Activated T-helper 1 cell treated with anti-CD3 and anti-CD28 coated beads, Interleukin-2, amount 50 U/mL, for 16 hours (primary cell): ENCODE measurements at places on chromosomes 12 and 14.
A peak's percentile ranks its signal among the peaks of the same experiment; 100 is the strongest.

- DNase-seq: no peak
These were observed 716 bp downstream of the TMEM179 start for GRCh38 chr14:104603711-104604401.

- DNase-seq: no peak
These were observed 618 bp upstream of the PGAM5 start for GRCh38 chr12:132710043-132710404.

DNA sequence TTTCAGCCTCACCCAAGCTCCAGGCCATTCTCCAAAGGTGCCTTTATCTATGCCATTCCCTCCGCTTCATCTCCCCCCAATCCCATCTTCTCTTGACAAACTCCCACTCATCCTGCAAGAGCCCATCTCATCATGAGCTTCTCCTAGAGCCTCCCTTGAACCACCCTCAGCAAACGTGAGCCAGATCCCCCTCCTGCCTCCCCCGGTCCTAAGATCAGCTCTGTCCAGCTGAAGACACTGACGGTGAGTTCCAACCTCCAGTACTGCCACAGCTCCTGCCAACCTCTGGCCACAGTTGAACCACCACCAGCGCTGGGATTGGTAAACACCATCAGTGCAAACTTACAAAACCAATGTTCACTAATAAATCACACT lies 124.6 kb downstream of the BCL11B start:
- DNase-seq: no peak

- DNase-seq: no peak
These were observed 16.9 kb downstream of the FZD10 start for GRCh38 chr12:130179191-130179590.

DNA sequence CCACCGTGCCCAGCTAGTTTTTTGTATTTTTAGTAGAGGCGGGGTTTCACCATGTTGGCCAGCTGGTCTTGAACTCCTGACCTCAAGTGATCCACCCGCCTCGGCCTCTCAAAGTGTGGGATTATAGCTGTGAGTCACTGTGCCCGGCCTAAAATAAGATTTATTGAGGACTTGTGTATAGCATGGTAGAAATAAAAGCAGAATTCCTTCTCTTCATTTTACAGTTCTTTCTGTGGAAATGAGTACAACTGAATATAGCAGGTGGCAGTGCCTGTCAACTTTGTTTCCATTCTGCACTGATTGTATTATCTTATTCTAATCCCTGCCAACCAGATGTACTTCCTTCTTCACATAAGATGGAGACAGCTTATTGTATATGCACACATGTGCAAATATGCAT lies 41.0 kb downstream of the DIP2B start:
- DNase-seq: no peak

GRCh38 chr12:16726879-16727278 lies 120.9 kb upstream of the LMO3 start:
- DNase-seq: no peak

DNA sequence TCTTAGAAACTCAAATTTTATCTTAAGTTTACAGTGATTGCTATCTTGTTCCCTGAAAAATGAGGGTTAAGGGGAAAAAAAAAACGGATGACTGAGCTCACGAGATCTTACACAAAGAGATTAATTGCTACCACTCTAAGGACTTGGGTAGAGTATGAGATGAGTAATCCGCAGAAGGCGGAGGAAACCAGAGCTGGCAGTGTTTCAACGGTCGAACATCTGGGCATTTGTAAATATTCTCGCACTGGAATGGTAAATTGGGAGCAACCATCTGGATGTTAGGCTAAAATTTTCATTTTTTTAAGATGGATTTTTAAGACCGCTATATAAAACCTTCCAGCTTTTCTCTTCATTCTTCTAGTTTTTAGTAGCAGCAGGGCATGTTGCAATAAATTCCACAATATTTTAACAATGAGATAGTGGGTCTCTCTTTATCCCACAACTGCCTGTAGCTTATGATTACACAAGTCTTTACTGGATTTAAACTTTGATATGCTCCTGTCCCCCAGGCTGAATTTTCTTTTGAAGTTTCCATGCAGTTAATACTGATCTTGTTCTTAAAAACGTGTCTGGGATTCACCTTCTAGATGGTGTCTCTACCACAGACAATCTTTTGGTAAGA lies 1324.1 kb downstream of the AACS start:
- no peak for DNase-seq

DNA sequence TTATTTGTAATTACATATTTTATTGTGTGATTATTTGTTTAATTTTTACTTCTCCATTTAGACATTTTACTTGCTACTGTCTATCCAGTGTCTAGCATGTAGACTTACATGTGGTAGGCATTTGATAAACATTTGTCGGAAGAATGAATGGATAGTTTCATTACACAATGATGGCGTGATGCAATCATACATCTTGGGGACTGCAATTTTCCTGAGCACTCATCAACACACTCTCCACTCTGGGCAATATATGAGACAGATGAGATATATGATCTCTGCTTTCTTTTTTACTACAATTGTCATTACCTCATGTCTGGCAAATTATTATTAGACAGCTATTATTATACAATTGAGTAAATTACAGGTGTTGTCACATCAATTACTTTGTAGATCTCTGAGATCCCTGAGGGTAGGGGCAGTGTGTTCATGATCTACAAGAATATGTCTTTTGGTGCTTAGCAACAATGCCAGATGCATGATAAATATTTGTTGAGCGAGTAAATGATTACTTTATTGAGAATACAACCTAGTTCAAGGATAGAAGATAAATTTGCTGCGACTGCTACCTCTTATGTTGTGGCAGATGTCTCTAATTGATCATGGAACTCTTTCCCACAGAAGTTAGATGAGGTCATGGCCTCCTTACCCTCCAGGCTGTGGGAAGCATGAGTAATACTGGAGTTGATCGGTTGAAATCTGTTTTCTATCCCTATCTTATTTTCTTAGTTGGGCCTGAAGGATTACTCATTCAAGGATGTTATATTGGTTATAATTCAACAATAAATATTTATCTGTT lies 416.0 kb downstream of the LRIG3 start:
- no peak for DNase-seq

GRCh38 chr14:65961004-65961403 lies 525.2 kb upstream of the CCDC196 start:
- peak; percentile 31 for DNase-seq

- DNase-seq: no peak
These were observed 90.9 kb downstream of the TRAFD1 start for GRCh38 chr12:112216223-112216622.

DNA sequence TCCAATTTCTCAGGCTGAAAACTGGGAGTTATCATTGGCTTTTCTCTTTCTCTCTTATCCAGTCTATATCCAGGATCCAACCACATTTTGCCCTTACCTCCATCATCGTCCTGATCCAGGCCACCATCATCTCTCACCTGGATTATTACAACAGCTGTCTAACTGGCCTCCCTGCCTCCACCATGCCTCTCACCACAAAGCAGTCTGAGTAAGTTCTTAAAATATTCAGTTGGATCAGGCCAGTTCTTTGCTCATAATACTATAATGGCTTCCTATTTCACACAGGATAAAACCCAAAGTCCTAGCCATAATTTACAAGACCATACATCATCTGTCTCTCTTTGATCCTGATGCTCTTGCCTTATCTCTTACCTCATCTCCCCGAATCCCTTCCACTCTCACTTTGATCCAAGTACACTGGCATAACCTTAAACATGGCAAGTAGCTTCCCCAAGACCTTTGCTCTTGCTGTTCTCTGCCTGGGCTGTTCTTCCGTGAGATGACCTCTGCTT lies 133.4 kb upstream of the RAP1B start:
- DNase-seq: no peak

GRCh38 chr12:30529489-30530269 lies 166.0 kb downstream of the IPO8 start:
- DNase-seq: no peak

DNA sequence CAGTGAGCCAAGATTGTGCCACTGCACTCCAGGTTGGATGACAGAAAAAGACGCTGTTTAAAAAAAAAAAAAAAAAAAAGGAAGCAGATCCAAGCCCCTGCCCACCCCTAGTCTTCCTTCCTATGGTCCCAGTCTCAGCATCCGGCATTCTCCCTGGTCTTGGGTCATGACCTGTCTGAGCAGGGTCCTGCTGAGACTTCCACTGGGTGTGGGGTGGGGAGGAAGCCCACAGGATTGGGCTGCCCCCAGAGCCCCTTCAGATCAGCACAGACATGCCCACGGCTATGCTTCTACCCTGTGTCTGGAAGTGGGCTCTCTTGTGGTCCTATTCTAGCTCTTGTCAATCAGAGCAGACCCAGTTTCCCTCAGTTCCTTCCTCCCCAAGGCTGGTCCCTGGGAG lies 12.6 kb upstream of the PLEK2 start:
- no peak for DNase-seq

DNA sequence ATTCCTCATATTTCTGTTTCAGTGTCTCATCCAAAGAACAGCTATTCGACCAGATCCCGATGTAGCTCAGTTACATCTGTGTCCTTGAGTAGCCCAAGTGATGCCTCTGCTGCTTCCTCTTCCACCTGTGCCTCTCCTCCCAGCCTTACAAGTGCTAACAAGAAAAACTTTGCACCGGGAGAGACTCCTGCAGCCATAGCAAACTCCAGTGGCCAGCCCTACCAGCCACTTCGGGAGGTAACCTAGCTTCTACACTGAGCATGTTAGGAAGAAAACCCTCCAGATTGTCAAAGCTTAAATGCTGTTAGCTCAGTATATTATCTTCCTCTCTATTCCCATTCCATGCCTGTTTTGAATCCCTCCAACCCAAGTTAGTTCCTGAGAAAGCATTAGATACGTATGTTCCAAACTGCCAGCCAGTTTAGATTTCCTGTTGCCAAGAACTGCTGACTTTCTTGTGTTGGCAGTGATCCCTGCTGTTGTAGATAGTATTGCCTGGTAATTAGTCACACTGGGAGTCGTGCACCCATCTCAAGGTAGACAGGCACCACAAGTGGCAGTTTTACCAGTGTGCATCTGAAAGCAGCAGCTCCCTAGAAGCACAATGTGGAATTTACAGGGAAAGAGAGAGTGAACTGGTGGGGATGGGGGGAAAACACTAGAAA lies 14.0 kb upstream of the KCNH3 start:
- no peak for DNase-seq

DNA sequence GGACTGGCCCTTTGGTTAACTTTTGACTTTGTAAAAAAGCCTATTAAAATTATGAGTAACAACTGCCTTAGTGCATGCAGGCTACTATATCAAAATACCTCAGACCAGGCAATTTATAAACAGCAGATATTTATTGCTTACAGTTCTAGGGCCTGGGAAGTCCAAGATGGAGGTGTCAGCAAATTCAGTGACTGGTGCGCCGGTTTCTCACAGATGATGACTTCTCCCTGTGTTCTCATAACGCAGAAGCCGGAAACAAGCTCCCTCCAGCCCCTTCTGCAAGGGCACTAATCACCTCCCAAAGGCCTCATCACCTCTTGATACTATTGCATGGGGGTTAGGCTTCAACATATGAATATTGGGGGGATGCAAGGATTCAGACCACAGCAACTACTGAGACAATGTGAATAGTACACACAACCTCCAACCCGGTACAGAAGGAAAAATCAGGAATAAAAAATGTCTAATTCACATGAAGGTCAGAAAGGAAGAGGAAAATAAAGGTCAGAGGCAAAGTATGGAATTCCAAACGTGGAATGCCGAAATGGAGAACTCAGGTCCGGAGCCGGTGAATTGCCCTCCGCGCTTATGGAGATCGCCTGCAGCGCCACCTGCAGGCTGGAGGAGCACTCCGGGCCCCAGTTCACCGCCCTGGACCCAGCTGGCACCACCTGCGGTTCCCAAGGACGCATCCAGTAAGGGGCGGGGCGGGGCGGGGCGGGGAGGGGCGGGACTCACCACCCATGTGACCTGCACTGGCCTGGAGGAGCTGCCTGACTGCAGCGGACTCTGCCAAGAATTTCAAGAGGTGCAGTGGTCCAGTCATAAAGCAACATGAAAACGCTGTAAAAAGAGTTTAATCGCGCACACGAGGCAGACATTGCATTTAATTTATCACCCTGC lies 203.4 kb downstream of the KIF26A start:
- DNase-seq: no peak

DNA sequence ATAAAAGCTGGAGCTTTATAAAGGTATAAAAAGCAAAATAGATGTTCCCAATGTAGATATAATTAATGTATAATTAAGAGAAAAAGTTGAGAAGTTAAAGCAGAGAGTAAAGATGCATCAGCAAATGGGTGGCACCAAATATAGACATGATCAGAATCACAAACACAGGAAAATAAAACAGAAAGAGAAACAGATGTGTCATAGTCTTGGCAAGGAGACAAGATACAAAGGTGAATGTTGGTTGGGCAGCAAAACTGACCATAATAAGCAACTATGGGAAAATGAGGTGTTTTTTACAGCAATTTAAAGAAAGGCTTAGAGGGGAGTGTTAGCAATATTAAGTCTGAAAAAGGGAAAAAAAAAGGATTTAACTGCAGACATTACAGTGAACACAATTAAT lies 135.4 kb upstream of the CLEC14A start:
- no peak for DNase-seq

- DNase-seq: no peak
These were observed 97.8 kb downstream of the LLPH start for GRCh38 chr12:66032739-66033138.
